Dermis blood vessel endothelial cell (primary cell): ENCODE measurements at places on chromosomes 3 and 15. TPM values are rescaled to one million over a fixed set of nuclear protein-coding genes. Genes with fewer than 3 reads are reported as not detected.
A peak's percentile ranks its signal among the peaks of the same experiment; 100 is the strongest.

- DNase-seq: peak; percentile 23
These were observed 95.2 kb downstream of the SEMA6D start for GRCh38 chr15:47812470-47812999.

DNA sequence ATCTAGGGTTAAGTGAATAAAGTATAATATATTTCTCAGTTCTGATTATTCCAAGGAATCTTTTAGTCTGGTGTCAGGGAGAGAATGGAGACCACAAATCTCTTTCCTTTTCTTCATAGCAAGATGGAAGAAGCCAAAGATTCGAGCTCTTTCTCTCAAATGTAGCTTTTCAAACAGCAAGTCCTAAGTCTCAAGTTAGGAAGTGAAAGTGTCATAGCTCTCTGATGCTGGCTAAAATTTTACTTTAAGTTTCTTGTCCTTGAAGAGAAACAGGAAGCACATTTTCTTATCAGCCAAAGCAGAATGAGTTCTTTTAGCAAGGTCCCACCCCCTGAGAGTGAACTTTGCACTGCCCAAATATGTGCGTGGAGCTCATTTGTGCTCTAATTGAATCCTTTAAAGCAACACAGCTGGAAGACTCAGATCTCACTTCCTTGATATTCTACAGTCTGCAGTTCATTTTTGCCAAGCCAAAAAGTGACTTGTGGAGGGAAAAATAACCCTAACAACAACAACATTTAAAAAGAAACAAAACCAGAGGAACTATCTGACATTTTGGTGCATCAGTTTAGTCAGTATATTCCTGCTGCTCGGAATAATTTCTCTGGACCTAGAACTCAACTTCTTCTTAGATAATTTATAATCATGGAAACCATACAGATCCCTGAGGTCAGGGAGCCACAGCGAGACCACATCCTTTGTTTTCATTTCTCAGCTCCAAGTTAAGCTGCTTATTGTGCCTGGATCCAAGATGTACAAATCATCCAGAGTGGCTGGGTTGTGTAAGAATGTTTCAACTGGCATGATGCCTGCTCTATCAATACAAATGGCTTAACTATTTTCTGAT is 238.7 kb upstream of the P2RY1 start:
- DNase-seq: peak; percentile 94

DNA sequence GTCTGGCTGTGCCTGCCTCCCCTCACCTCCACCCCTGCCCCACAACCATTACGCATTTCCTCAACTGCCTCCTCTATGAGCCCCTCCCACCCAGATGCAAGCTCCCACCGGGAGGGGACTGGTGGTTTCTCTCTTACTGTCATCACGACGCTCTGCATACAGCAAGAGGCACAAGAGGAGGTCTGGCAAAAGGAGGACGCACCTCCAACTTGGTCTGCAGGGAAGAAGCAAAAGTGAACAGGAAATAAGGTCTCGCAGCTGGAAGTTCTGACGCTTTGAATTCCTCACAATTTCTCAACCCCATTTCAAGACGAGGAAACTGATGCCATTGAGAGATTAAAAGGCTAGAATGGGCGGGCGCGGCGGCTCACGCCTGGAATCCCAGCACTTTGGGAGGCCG is 42.3 kb upstream of the MUC4 start:
- no peak for DNase-seq

DNA sequence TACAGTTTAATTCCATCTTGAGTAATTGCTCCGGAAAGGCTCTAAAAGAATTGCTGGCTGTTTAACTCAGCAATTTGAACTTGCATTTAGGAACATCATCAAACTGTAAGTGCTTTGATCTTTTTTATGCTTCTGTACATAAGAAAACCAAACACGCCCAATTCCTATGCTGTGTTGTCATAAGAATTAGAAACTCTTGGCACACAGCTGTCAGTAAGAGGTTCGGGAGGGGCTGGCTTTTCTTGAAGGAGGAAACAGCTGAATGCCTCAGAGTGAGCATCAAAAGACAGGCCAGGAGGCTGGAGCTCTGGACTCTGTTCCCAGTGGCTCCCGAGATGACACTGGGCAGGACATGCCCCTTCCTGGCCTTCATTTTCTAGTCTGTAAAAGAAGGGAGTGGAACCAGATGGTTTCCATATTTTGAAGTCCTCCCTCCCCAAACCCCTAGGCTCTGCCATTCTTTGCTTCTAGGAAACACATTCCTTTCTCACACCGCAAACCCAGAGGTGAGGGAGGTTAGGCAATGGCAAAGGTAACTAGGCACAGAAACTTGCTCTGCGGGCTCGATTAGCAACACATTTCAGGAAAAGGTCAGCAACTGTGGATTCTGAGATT is 73.7 kb upstream of the DLG1 start:
- DNase-seq: peak; percentile 34

GRCh38 chr3:152222327-152222726 is 46.4 kb upstream of the MBNL1 start:
- DNase-seq: no peak

DNA sequence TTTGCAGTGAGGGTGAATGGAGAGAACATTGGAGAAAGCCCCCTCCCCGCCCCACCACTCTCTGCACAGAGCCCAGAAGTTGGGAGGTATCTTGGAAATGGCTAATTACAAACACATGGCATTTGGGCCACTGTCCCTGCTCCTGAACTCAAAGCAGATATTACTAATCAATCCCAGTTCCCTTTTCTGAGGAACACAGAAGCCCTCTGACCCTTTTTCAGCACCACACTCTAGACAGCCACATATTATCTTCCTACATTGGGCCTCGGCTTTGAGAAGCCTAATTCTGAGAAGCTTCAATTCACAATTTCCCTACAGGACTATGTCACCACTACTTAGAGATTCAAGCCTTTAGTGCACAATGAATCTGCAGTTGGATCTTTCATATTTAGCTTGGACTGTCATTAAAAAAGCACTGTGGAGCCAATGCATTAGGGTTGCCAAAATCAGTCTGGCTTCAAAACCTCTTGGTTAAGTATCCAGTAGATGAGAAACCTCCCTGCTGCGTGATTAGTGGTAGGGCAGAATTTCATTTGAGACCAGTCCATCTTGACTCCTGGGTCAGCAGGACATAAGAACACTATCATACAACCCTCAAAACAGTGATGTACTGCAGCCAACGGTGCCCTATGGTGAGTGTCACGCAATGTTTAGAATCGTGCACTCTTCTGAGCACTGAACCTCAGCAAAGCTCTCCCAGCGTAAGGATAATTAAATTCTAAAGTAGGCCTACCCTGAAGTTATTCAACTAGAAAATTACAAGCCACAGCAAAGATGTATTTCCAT is 26.1 kb downstream of the MGLL start:
- no peak for DNase-seq

GRCh38 chr3:156838035-156838434 is 11.9 kb downstream of the LEKR1 start:
- no peak for DNase-seq

DNA sequence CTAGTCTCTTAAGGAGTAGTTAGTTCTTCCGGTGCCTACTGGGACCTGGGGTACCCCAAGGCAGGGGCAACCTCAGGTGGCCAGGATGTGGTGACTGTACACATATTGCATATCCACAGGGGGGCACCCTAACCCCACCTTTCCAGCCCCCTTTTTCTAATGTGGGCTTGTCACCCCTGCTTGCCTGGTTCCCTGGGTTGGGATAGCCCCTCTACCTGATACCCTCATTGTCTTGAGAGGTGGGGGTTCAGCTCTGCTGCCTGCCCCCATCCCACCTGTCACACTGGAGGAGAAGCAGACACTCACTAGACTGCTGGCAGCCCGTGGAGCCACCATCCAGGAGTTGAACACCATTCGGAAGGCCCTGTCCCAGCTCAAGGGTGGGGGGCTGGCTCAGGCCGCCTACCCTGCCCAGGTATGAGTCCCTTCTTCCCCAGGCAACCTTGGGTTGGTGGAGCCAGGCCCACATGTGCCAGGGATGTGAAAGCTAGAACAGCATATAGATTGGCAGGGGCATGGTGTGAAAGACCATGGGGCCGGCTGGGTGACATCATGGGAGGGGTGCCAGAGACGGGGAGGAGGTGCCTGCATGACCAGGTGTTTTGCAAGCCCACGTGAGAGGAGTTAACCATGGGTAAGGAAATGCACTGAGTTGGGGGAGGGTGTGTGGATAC is 4.0 kb downstream of the GLYCTK start:
- peak; percentile 56 for DNase-seq

Gene KLF15
- 4.0 and 5.6 TPM in 2 replicates for total RNA-seq

Gene ADCY5
- total RNA-seq: 0.17 and 1.3 TPM in 2 replicates

Gene TADA3
- 39.5 and 60.6 TPM in 2 replicates for total RNA-seq

Gene CHRM5
- total RNA-seq: 0.17 TPM in 1 of 2 replicates, not detected in the other

Gene TRIM42
- total RNA-seq: not detected in 2 replicates
